ENCODE measurements at places on chromosomes 3 and 15.

DNA sequence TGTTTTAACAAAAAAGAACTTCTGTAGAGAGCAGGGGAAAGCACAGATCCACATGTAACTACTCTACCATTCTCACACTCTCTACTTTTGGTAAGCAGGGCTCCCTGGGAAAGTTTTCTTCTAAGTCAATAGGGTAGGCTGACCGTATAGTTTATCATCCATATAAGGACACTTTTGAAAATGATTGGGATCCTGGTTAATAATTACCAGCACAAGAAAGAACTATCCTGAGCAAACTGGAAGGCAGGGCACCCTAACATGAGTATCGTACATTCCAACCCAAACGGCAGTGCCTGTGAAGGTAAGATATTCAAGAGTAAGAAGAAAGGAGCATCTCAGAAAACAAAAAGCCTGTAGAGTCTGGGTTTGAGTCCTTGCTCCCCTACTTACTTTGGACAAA, 22.1 kb downstream of the SUSD5 start:
- no peak for DNase-seq

GRCh38 chr3:13187593-13187992, 114.4 kb upstream of the IQSEC1 start:
- no peak for DNase-seq

- no peak for DNase-seq
Measured at GRCh38 chr3:176523114-176523513, 674.2 kb downstream of the TBL1XR1 start.

DNA sequence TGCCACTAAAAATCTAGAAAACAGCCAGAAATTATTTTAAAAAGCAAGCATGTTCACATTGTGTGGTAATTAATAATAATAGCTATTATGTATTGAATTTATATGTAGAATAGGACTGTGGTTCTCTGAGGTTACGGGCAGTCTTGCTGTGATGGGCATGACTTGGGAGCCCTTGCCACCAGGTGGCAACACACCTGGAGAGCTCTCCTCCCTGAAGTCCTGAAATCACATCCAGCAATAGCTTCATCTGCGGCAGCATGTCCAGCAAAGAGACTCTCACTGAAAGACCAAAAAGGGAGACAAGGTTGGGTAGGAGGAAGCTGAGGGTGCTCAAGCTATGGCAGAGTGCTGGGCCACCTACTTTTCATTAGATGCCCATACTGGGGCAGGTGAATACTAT, 206.8 kb upstream of the IL12A start:
- no peak for DNase-seq

DNA sequence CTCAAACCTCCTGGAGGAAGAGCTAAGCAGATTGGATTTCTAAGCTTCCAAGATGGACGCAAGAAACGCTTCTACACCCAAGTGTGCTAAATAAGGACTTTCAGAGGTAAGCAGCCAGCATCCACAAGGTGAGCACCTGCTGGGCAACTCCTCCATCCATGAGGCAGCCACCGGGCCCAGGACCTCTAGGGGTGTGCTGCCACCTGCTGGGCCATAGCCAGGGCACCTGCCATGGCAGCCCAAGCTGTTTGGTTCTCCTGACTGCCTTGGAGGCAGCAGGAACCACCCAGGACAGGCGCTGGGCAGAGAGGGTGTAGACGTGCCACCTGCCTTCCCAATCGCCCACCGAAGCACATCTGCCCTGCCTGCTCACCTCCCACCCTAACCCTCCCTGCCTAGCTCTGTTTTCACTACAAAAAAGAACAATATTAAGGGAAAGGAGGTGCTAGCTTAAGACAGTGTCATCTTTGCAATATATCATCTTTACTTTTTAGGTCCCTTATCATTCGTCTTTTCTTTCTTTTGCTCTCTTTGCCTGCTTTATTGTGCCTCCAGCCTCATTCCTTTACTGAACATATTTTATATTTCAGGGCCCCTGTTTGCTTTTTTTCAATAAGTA, 12.9 kb downstream of the C15orf62 start:
- peak; percentile 65 for DNase-seq

DNA sequence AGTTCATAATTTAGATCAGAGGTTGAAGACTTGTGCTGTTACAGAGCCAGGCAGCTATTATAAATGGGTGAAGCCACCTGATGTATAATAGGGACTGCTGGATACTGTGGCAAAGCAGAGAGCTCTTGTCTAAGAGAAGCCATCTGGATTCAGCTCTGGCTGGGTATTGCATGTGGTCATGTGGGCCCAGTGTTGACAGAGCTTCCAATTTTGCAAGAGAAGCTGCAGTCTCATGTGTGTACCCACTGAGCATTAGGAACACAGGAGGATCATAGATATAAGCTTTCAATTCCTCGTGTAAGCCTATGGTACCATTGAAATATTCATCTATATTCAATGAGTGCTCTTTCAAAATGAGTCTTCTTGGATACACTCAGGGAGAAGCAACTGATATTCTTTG, 303.9 kb upstream of the SLCO3A1 start:
- no peak for DNase-seq

DNA sequence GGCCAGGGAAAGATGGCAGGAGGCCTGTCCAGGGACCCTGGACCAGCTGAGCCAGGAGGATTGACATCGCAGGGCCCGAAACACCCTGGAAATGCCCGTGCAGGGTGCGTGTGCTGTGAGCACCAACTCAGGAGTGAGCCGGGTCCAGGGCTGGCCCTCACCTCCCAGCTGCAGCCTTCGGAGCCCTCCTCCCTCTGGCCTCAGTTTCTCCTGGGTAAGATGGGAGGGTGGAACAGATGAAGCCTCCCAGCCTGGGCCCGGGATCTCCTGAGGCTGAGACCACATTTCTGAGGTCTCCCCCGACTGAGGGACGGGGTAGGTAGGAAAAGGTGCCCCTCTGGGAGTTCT, 5.3 kb upstream of the CALML4 start:
- DNase-seq = no peak

- DNase-seq = peak; percentile 40
Measured at GRCh38 chr3:195441992-195442572, 738 bp downstream of the ACAP2 start.

DNA sequence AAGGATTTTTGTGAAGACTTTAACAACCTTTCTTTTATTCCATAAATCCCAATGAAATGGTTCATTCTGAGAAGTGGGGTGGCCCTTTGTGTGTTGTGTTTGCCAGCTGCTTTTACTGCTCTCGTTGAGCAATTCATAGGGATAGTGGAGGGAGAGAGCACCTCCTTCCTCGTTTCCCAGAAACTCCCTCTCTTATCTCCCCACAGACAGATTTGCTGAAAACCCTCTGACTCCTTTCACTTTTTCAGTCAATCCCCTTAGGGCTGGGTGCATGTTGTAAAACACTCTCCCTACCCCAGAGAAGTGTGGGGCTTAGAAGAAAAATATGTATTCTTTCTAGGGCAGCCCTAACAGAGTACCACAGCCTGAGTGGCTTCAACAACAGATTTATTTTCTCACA, 557.2 kb upstream of the RGMA start:
- DNase-seq = no peak

GRCh38 chr3:64445109-64445943, 220.1 kb upstream of the PRICKLE2 start:
- no peak for DNase-seq

DNA sequence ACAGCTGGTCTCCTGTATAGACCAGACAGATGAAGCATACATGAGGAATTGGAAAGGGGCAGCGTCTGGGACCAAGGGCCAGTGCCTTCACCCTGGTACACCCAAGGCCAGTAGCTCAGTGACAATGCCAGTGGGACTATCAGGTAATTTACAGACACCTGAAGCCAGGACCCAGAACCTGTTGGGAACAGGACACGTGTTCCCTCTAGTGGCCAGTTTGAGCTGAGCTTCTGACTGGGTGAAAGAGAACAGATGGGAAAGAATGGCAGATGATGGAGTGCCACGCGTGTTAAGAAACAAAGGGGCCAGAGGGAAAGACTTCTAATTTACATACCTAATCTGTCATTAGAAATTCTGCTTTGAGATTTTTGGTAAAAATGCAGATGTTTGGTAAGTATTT, 5.1 kb upstream of the SLC25A38 start:
- peak; percentile 36 for DNase-seq

DNA sequence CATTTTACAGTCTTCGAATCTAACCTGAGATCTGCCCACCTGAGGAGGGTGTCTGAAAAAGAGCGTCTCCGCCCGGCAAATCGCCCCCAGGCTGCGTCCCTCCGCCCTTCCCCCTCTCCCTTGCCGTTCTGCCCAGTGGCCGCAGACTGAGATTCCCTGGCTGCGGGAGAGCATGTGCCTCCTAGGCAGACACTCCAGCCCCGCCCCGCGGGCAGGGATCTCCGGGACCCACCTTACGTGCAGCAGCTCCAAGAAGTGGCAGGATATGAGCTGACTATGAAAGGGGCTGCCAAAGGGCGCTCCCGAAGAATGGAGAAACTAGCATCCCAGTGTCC, 2.7 kb upstream of the WNT5A start:
- DNase-seq = no peak

Data from stimulated activated CD8-positive, alpha-beta memory T cell treated with anti-CD3 and anti-CD28 coated beads, Interleukin-4, amount 100 ng/mL, for 24 hours (primary cell).